ENCODE measurements at places on chromosomes 16 and 17. TPM values are rescaled to one million over a fixed set of nuclear protein-coding genes. Genes with fewer than 3 reads are reported as not detected.

PDIA2 gene
- 0.32 TPM for polyA plus RNA-seq

TNFSF13 gene
- polyA plus RNA-seq: 8.0 TPM

INCA1 gene
- 0.83 TPM for polyA plus RNA-seq

RAB37 gene
- 0.93 TPM for polyA plus RNA-seq

OR3A2 gene
- not detected for polyA plus RNA-seq

PYDC1 gene
- polyA plus RNA-seq: not detected

CD300LF gene
- 0.36 TPM for polyA plus RNA-seq

RFFL gene
- polyA plus RNA-seq: 2.3 TPM

PRR29 gene
- polyA plus RNA-seq: 0.66 TPM

GLP2R gene
- polyA plus RNA-seq: 0.15 TPM
